D721Med (cell line): ENCODE measurements at places on chromosomes 12 and 14.

DNA sequence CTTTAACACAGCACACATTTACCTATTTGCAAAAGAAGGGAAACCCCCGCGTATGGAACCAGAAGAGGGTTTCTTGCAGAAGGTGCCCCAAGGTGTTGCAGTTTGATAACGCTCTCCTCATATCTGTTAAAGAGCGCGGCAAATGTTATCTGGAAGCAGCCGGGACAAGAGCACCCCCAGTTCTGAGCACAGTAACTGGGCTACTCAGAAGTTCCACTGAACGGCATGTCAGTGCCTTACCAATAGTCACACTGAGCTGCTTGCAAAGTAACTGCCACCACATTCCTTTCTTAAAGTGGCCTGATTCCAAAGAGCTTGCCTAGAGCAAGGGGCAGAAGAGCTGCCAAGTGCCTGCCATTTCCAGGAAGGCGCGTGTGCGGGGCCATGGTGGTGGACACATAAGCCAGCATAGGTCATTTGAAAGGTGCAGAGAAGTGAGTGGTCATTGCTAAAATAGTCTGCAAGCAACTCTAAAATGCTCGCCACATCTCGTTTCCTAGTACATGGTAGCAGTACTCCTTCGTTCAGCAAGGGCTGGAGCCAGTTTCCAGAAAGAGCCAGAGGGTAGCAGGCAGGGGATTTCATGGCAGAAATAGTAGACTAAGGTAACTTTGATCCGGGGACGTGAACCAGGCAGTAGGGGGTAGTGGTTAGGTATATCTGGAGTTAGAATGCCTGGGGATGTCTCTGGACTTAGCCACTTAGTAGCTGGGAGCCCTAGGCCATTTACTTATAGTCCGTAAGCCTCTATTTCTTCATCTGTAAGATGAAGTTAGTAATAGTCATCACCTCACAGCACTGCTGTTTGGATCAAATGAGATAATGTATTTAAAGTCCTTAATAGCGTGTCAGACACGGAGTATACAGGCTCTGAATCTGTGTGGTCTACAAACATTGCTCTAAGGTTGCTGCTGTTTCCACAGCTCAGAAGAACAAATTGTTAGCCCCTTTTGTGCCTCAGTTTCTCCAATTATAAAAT, 37.6 kb downstream of the SPTB start:
- DNase-seq: no peak

DNA sequence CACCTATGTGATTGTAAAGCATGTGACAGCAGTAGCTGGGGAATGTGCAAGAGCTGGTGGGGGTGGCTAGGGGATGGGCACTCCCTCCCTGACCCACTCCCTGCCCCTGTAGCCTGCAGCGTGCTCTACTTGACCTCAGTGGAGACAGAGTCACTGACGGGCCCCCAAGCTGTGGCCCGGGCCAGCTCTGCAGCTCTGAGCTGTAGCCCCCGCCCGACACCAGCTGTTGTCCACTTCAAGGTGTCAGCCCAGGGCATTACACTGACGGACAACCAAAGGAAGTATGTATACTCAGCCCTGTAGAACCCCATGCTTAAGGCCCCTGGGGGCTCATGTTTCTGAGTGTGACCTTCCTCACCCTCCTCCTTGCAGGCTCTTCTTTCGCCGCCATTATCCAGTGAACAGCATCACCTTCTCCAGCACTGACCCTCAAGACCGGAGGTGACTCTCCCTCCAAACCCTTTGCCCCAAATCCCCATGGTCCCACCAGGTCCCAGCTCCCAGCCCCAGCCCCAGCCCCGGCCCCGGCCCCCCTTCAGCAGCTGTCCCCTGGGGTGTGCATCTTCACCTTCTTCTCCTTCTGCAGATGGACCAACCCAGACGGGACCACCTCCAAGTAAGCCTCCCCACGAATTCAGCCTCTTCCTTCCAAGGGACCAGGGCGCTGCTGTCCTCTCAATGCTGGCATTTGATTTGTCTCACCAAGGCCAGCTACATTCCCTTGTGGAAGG, 13.3 kb downstream of the TNS2 start:
- DNase-seq: no peak

- no peak for DNase-seq
Observed at GRCh38 chr14:36057452-36058116, 118.9 kb downstream of the PTCSC3 start.

GRCh38 chr14:99127651-99128167, 144.3 kb downstream of the BCL11B start:
- no peak for DNase-seq

- DNase-seq: no peak
Observed at GRCh38 chr14:63908667-63909264, 56.0 kb downstream of the SYNE2 start.

- DNase-seq: no peak
Observed at GRCh38 chr14:23167116-23167847, 16.2 kb downstream of the SLC7A8 start.

- DNase-seq: no peak
Observed at GRCh38 chr12:15751741-15752140, 37.4 kb downstream of the EPS8 start.

- DNase-seq: no peak
Observed at GRCh38 chr14:90758959-90759358, 57.3 kb downstream of the TTC7B start.

DNA sequence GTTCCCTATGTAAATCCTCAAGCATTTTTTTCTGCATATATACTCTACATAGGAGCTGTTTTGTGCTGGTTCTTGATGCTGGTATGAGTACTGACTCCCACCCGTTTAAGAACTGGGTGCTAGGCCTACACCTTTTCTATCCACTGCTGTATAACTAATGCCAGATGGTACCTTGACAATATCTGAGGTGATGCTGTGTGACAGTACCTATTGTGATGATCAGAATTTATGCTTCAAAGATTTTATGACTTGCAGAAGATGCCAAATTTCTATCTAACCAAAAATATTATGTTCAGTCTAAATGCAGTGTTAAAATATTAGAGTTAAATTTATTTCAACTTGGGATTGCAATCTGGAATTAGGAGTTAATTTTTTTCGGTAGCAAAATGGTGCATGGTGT, 272.3 kb upstream of the NOVA1 start:
- DNase-seq: no peak

DNA sequence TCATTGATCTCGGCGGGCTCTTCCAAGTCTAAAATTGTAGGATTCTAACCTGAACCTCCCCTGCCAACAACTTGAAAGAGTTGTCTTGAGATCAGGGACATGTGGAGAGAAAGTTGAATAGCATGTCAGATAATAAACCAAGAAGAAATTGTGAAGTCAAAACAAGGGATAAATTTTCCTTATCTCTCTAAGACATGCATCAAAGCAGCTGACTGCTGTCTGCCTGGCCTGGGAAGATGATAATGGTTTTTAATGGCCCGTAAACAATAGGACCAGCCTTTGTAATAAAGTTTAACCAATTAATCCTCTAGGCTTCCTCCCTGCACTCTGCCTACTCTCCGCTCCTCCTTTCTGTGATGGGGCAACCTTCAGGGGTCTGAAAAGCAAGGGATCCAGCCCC, 67.9 kb downstream of the DPF3 start:
- DNase-seq: no peak

DNA sequence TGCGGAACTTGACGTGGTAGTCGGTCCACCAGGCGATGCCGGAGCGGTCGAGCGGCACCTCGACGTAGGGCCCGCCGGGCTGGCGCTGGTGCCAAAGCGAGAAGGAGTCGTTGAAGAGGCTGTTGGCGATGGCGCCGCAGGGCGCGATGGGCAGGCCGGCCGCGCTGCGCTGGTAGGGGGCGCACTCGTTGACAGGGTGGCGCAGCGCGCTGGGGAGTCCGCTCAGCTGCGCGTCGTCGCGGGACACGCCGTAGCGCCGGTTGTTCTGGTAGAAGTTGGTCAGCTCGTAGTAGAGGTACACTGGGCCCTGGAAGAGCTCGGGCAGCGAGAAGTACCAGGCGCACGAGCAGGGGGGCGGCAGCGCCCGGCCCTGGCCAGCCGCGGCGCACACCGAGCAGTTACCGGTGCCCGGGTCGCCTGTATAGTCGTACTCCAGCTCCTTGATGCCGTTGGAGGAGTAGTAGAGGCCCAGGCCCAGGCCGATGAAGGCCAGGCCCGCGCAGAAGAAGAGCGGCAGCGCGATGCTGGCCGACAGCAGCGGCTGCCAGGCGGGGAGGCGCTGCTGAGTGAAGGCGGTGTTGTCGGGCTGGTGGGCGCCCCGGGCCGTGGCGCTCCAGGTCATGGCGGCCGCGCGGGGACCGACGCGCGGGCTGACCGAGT, 482 bp downstream of the TMEM30B start:
- no peak for DNase-seq

- DNase-seq: no peak
Observed at GRCh38 chr14:102359341-102359740, 3.3 kb downstream of the CINP start.

GRCh38 chr12:49501895-49502294, 36.9 kb upstream of the KCNH3 start:
- DNase-seq: no peak

GRCh38 chr14:104576232-104576969, 3.2 kb upstream of the C14orf180 start:
- DNase-seq: no peak

- DNase-seq: no peak
Observed at GRCh38 chr12:49909826-49910225, 6.1 kb upstream of the FAIM2 start.

DNA sequence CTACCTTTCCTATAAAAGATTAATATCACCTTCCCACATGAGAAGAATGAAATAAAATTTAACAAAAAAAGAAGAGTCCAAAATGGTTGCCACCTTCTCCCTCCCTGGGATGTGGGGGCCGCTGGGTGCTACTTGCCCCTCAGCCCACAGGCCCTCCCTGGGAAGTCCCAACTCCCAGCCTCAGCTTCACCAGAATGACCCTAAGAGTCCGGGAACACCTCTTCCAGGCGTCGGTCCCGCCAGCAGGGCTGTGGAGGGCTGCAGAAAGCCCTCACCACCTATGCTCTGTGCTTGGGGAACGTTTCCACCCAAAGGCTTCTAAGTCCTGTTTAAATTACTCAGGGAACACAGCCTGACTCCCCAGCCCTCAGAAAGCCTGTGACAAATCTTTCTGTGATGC, 71.9 kb downstream of the MOK start:
- DNase-seq: no peak

DNA sequence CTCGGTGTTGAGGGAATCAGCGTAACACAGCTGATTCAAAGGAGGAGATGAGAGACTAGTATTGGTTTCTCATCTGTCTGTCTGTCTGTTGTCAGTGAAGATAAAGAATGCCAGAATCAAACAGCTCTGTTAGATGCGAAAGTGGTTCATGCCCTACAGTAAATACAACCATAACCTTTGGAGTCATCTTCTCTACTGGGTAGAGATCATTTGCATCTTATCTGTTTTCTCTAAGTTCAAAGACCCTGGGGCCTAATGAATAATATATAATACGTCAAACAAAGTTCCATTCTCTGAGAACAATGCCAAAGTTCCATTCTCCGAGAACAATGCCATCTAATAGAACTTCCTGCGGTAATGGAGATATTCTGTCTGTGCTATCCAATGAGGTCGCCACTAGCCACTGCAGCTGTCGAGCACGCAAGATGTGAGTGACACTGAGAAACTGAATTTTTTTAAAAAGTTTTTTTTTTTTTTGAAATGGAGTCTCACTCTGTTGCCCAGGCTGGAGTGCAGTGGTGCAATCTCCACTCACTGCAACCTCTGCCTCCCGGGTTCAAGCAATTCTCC, 6.6 kb downstream of the IL31 start:
- no peak for DNase-seq

- no peak for DNase-seq
Observed at GRCh38 chr14:53054457-53054856, 98.7 kb downstream of the DDHD1 start.

GRCh38 chr12:2451025-2451424, 343.7 kb upstream of the FKBP4 start:
- DNase-seq: no peak
